ENCODE measurements at places on chromosomes 5 and 9.

DNA sequence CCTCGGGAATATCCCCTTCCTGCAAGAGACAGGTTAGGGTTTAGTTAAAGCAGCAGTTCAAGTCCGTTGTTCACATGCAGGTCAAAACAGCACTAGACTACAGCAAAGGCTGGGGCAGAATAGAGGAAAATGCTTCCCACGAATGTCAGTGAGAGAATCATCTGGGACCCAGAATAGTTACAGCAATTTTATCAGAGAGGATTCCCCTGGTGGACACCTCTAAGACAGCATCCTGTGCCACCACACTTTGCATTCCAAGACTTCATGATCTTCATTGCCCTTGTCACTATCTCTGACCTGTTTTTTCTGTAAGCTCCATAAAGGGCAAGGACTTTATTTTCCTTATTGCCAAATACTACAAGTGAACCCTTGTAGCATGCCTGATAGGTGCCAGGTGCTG lies 12.9 kb downstream of the GRXCR2 start:
- DNase-seq: no peak

GRCh38 chr5:166979307-166979895 lies 1312.0 kb upstream of the WWC1 start:
- no peak for DNase-seq

DNA sequence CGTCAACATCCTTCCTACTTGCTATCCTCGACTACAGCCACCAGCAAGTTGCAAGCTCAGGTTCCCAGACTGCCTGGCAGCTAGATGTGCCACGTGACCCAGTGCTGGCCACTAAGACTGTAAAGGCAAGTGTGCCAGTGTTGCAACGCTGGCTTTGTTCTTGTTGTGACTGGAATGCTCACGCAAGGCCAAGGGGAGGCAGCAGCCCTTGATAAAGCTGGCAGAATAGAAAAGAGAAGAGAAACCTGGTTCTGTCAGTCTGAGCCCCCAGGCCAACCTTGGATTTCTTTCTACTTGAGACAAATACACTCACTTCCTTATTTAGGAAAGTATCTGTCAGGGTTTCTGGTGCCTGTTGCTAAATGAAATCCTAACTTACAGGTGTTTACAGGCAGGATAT lies 113.0 kb downstream of the KLHL3 start:
- DNase-seq: no peak

GRCh38 chr5:126106029-126106428 lies 317.2 kb upstream of the GRAMD2B start:
- DNase-seq: no peak

GRCh38 chr5:171534043-171534895 lies 114.8 kb downstream of the FGF18 start:
- no peak for DNase-seq
